Smooth muscle cell of the pulmonary artery (primary cell): ENCODE measurements at places on chromosomes 11 and 22. TPM values are rescaled to one million over a fixed set of nuclear protein-coding genes. Genes with fewer than 3 reads are reported as not detected.

Gene PATE4
- total RNA-seq: not detected in 2 replicates

Gene PCNX3
- total RNA-seq: 24.2 and 36.9 TPM in 2 replicates

Gene GSTT4
- total RNA-seq: 0.07 TPM in 1 of 2 replicates, not detected in the other

Gene ALDH3B1
- total RNA-seq: 25.6 and 27.6 TPM in 2 replicates

Gene MPEG1
- not detected in 2 replicates for total RNA-seq

Gene FAM227A
- total RNA-seq: 1.1 and 3.9 TPM in 2 replicates

Gene OR6T1
- not detected in 2 replicates for total RNA-seq

Gene KCNJ11
- 0.07 TPM in 1 of 2 replicates, not detected in the other for total RNA-seq

Gene MRGPRX4
- not detected in 2 replicates for total RNA-seq

Gene SYNGR1
- total RNA-seq: 7.2 and 14.8 TPM in 2 replicates

Gene MMP8
- 0.07 TPM in 2 replicates for total RNA-seq

Gene NOX4
- 0.85 and 2.7 TPM in 2 replicates for total RNA-seq

Gene MFRP
- not detected in 2 replicates for total RNA-seq

Gene TRIM49
- not detected in 2 replicates for total RNA-seq

Gene COA4
- total RNA-seq: 39.2 and 49.4 TPM in 2 replicates

Gene TEX12
- 0.20 TPM in 1 of 2 replicates, not detected in the other for total RNA-seq

Gene APOBEC3B
- 0.30 and 2.0 TPM in 2 replicates for total RNA-seq

Gene OR5P2
- total RNA-seq: not detected in 2 replicates

Gene TRPM5
- not detected in 2 replicates for total RNA-seq

Gene KLHL35
- total RNA-seq: 3.6 and 4.6 TPM in 2 replicates
